NT2/D1 (cell line): ENCODE measurements at places on chromosomes 7 and 10.

DNA sequence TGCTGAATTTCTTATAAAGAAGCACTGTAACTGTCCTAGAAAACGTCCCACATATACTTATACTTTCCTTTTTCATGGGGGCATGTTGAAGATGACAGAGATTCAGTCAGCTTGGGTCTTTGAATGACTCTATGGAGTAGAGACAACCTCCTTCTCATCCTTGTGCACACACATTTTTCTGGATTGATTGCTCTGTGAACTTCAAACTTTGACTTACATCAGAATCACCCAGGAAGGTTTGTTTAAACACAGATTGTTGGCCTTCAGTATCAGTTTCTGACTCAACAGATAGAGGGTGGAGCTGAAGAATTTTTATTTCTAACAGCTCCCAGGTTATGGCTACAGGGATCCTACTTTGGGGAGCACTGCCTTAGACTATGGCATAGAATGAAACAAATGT is 97.6 kb upstream of the DGKB start:
- no peak for DNase-seq

DNA sequence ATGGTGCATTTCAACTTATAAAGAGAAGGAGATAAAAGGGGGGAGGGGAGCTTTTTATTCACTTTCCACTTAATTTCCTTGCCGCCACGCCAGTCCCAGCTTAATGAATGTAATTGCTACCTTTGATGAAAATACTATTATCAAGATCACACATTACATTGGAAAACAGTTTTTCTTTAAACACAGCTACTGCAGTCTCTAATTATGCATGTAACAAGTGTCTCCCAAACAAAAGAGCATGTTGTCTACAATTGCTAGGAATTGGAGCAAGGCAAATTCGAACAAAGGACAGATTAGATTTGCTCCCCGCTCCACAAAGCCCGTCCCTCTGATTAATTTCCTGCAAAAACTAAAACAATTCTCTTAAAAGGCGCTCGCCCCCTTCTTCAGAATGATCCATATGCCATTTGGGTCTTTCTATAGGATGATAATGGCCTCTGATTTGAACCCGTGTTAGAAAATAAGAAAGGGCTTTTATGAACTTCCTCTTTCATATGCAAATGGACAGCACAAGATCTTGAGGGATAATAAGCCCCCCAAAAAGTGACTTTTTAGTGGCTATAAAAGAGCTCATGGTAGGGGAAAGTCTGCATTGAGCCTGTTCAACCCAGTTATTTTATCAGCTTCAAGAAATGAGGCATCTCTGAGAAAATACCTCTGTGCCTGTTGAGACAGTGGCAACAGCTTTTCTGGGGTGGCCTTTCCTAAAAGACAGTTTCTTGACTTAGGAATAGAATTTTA is 60.6 kb downstream of the ACADSB start:
- no peak for DNase-seq

- no peak for DNase-seq
Observed at GRCh38 chr7:27101171-27101956, 1.1 kb downstream of the HOXA2 start.

DNA sequence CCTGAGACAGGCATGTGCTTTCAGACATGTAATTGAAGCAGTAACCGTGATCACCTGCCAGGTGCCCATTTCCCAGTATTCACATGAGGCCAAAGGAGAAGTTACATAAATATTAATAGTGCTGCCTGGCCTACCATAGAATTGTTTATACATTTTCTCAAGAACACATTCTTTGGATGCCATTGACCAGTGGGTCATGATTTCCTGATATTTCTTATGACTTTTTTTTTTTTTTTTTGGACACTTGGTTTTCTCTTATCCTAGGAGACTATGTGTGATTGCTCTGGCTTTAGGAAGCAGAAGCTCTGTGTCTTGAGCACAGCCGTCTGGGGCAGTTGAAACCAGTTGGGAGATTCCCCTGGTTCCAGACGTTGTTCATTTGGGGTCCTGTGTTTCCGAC is 143.9 kb upstream of the NPS start:
- no peak for DNase-seq

- DNase-seq, result no peak
Observed at GRCh38 chr7:21620054-21620453, 77.2 kb downstream of the DNAH11 start.
